ENCODE measurements at places on chromosomes 12 and 14.

DNA sequence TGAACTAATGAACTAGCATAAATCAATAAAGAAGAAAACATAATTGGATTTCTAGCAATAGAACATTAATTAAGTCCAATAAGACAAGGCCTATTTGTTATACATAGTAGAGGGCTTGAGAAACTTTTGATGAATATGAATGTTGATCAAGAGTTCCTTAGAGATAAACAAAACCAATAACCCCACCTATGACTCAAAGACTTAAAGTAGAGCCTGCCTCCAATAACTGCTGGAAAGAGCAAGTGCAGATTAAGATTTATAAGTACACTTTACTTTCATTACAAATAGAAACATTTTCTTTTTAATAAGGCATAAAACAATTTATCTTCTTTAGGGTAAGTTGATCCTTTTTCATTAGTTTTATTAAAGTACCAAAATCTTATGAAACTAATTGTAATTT, 185.7 kb downstream of the SRGAP1 start:
- no peak for DNase-seq

GRCh38 chr14:50037852-50038251, 78.5 kb downstream of the VCPKMT start:
- peak; percentile 46 for DNase-seq

- peak; percentile 82 for DNase-seq
Measured at GRCh38 chr12:12439636-12440035, 82.8 kb downstream of the BORCS5 start.

- DNase-seq = no peak
Measured at GRCh38 chr12:12372946-12373722, 16.3 kb downstream of the BORCS5 start.

- DNase-seq = no peak
Measured at GRCh38 chr12:120227233-120228040, 26.5 kb upstream of the RPLP0 start.

- peak; percentile 34 for DNase-seq
Measured at GRCh38 chr12:126772171-126772864, 1494.7 kb upstream of the TMEM132C start.

DNA sequence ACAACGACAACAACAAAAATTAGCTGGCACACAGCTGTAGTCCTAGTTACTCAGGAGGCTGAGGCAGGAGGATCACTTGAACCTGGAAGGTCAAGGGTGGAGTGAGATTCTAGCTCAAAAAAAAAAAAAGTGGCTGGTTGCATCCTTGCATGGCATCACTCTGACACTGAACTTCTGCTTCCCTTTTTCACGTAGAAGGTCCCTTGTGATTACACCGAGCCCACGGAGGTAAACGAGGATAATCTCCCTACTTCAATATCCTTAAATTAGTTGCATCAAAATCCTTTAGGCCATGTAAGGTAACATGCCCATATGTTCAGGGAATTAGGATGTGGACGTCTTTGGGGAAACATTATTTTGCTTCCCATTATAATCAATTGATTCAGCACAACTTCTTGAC, 4.0 kb upstream of the PPP4R4 start:
- no peak for DNase-seq

DNA sequence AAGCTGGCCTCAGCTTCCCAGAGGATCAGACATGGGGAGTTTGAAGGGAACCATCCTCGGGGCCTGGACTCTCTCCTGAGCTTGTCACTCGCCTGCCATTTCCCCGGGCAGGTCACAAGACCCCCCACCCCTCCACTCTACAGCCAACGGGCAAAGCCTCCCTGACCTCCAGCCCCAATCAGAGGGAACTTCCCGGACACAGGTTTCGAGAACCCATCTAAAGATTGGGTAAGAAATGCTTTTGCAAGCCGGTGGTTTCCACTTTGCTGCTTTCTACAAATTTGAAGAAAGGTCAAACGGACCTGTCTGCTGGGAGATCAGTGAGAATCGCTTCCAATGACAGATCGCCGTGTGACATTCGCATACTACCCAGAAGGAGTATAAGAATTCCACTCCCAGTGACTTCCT, 89.6 kb downstream of the SCARB1 start:
- peak; percentile 45 for DNase-seq

Measured in stimulated activated CD8-positive, alpha-beta memory T cell treated with anti-CD3 and anti-CD28 coated beads, Interleukin-4, amount 100 ng/mL, for 48 hours (primary cell).